ENCODE measurements at places on chromosomes 4 and X. TPM values are rescaled to one million over a fixed set of nuclear protein-coding genes. Genes with fewer than 3 reads are reported as not detected.

PRDM5 gene
- total RNA-seq, result 24.1 TPM

YTHDC1 gene
- total RNA-seq, result 162 TPM

DCAF12L2 gene
- total RNA-seq, result 1.1 TPM

TKTL2 gene
- total RNA-seq, result not detected

SPON2 gene
- 2.2 TPM for total RNA-seq

COQ2 gene
- 19.2 TPM for total RNA-seq

MAGEB17 gene
- total RNA-seq, result 0.19 TPM

CORIN gene
- 1.5 TPM for total RNA-seq

- no peaks in the 10 kb centered on the region for H3K27me3 ChIP-seq
- no peaks in the 10 kb centered on the region for H3K4me1 ChIP-seq
- H3K36me3 ChIP-seq, result no peaks in the 10 kb centered on the region
- DNase-seq, result no peak
- no peak overlapping the region for H3K27ac ChIP-seq
- H3K4me3 ChIP-seq, result no peak overlapping the region
Measured at GRCh38 chrX:47530049-47530448, 31.0 kb upstream of the ARAF start.

DNA sequence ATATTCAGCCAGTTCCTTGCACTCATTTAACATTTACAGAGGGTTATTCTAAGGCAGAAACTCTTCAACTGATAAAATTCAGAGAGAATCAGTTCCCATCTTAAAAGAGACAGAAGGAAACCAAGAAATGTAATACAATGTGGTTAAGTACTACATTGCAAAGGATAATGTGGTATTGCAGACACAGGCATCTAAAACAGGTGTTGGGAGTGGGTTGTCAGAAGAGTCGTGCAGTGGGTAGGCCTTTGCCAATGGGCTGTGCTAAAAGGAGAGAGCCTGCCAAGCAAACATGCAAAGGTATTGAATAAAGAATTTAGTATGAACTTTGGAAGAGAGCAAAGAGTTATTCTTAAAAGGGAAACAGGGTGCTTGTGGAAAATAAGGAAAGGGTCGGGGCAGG, 1044.4 kb upstream of the DIAPH2 start:
- no peaks in the 10 kb centered on the region for H3K36me3 ChIP-seq
- DNase-seq, result no peak
- H3K4me1 ChIP-seq, result peaks cover 3% of the 10 kb centered on the region
- no peak overlapping the region for H3K27ac ChIP-seq
- no peak overlapping the region for H3K4me3 ChIP-seq

- H3K27me3 ChIP-seq, result no peaks in the 10 kb centered on the region
- H3K4me1 ChIP-seq, result no peaks in the 10 kb centered on the region
- H3K36me3 ChIP-seq, result peaks cover 1% of the 10 kb centered on the region
Measured at GRCh38 chr4:116110713-116111112, 974.7 kb downstream of the TRAM1L1 start.

- H3K4me1 ChIP-seq, result no peaks in the 10 kb centered on the region
- no peaks in the 10 kb centered on the region for H3K36me3 ChIP-seq
- peaks cover 4% of the 10 kb centered on the region for H3K27me3 ChIP-seq
- peak overlapping the region; percentile 36 for H3K27ac ChIP-seq
- no peak overlapping the region for H3K4me3 ChIP-seq
Measured at GRCh38 chr4:155639704-155640523, 26.7 kb upstream of the GUCY1A1 start.

- no peak for DNase-seq
- H3K27me3 ChIP-seq, result no peaks in the 10 kb centered on the region
- H3K36me3 ChIP-seq, result no peaks in the 10 kb centered on the region
Measured at GRCh38 chrX:115339441-115340025, 50.0 kb downstream of the LUZP4 start.

- no peaks in the 10 kb centered on the region for H3K4me1 ChIP-seq
- H3K27ac ChIP-seq, result no peak overlapping the region
- DNase-seq, result no peak
- peaks cover under 1% of the 10 kb centered on the region for H3K27me3 ChIP-seq
Measured at GRCh38 chrX:136662104-136662503, 14.1 kb downstream of the CD40LG start.

- H3K4me1 ChIP-seq, result peaks cover 42% of the 10 kb centered on the region
- H3K4me3 ChIP-seq, result no peak overlapping the region
- DNase-seq, result no peak
- H3K36me3 ChIP-seq, result peaks cover 15% of the 10 kb centered on the region
Measured at GRCh38 chr4:94649381-94650133, 108.2 kb upstream of the BMPR1B start.

DNA sequence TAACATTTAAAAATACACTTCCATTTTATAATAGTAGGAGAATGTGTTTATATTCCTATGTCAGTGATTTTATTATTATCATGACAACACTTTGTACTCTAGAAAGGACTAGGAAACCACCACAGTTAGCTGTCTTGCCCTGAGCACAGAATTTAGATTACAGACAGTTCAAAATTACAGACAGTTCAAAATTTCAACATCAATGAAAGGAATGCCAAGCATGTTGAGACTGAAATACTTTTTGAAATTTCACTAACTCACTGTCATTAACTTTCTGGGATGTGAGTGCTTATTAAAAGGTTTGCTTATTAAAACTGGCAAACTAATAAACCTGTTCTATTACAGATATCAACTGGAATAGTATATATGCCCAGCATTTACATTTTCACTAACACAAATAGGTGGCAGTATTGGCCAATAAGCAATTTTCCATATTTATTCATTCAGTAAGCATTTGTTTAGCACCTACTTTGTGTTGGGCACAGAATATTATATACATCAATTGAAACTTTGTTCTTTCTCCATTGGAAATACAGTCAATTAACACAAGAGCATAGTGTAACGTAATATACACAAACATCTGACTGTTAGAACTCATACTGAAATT, 179.4 kb downstream of the FBXW7 start:
- H3K27ac ChIP-seq, result no peak overlapping the region
- peaks cover 13% of the 10 kb centered on the region for H3K4me1 ChIP-seq
- DNase-seq, result no peak
- H3K36me3 ChIP-seq, result no peaks in the 10 kb centered on the region
- H3K4me3 ChIP-seq, result no peak overlapping the region
- no peaks in the 10 kb centered on the region for H3K27me3 ChIP-seq

- peaks cover 11% of the 10 kb centered on the region for H3K36me3 ChIP-seq
- H3K4me3 ChIP-seq, result peak overlapping the region; percentile 89
- H3K27ac ChIP-seq, result peak overlapping the region; percentile 82
- peaks cover 19% of the 10 kb centered on the region for H3K4me1 ChIP-seq
- H3K27me3 ChIP-seq, result no peaks in the 10 kb centered on the region
- DNase-seq, result no peak
Measured at GRCh38 chrX:53082773-53083616, 828 bp downstream of the TSPYL2 start.

GRCh38 chr4:176526704-176527103, 206.9 kb downstream of the SPCS3 start:
- no peaks in the 10 kb centered on the region for H3K27me3 ChIP-seq
- H3K27ac ChIP-seq, result no peak overlapping the region
- H3K4me1 ChIP-seq, result peaks cover 10% of the 10 kb centered on the region
- no peak for DNase-seq
- no peaks in the 10 kb centered on the region for H3K36me3 ChIP-seq
- no peak overlapping the region for H3K4me3 ChIP-seq

DNA sequence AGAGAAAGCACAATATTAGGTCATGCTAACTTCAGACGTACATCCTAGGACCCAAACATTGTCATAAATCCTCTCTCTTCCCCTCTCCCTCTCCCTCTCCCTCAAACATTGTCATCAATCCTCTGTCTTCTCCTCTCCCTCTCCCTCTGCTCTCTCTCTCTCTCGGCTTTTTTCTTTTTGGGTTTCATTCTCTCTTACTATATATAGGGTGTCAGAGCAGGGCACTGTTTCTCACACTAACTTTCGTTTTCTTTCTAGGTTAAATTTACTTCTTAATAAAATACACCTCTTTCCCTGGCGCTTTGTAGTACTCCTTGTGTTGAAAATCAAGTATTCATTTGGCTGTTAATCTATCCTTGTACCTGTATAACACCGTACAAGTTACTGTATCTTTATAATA, 37.0 kb upstream of the HERC5 start:
- no peaks in the 10 kb centered on the region for H3K27me3 ChIP-seq
- no peaks in the 10 kb centered on the region for H3K4me1 ChIP-seq
- H3K4me3 ChIP-seq, result no peak overlapping the region
- no peak for DNase-seq

- H3K36me3 ChIP-seq, result no peaks in the 10 kb centered on the region
- no peak for DNase-seq
- no peaks in the 10 kb centered on the region for H3K4me1 ChIP-seq
- no peak overlapping the region for H3K27ac ChIP-seq
Measured at GRCh38 chr4:18192901-18193300, 171.3 kb upstream of the LCORL start.

DNA sequence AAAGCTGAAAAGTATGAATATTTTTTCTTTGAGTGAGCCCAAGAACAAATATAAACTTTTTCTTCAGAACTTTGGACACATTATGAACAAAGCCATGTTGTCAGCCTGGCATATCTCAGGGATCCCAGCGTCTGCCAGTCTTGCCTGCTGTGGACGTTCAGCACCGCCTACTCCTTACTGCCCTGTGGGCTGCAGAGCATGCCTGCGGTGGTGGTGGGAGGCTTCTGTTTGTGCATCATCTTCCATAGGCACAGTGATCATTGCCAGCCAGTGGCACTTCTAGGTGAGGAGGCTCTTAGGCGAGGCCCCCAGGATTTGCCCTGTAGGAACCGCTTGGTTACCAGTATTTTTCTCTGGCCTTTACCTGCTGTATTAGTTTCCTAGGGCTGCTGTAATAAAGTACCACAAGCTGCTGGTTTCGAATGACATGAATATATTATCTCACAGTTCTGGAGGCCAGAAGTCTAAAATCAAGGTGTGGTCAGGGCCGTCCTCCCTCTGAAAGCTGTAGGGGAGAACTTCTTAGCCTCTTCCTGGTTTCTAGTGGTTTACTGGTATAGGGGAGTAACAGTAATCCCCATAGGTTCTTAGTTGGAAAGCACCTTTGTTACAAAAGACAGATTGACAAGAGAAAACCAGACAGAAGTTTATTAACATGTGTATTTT, 15.4 kb downstream of the ANXA3 start:
- peaks cover 18% of the 10 kb centered on the region for H3K36me3 ChIP-seq
- peaks cover 65% of the 10 kb centered on the region for H3K4me1 ChIP-seq
- DNase-seq, result no peak
- no peaks in the 10 kb centered on the region for H3K27me3 ChIP-seq
- H3K4me3 ChIP-seq, result no peak overlapping the region

GRCh38 chrX:29308726-29309125, 721.5 kb downstream of the IL1RAPL1 start:
- no peaks in the 10 kb centered on the region for H3K27me3 ChIP-seq
- DNase-seq, result no peak
- no peak overlapping the region for H3K27ac ChIP-seq
- H3K4me3 ChIP-seq, result no peak overlapping the region
- no peaks in the 10 kb centered on the region for H3K36me3 ChIP-seq

- no peaks in the 10 kb centered on the region for H3K27me3 ChIP-seq
- H3K4me1 ChIP-seq, result no peaks in the 10 kb centered on the region
- H3K27ac ChIP-seq, result no peak overlapping the region
- H3K4me3 ChIP-seq, result no peak overlapping the region
- peaks cover 3% of the 10 kb centered on the region for H3K36me3 ChIP-seq
Measured at GRCh38 chr4:146490106-146490505, 31.6 kb downstream of the SLC10A7 start.

DNA sequence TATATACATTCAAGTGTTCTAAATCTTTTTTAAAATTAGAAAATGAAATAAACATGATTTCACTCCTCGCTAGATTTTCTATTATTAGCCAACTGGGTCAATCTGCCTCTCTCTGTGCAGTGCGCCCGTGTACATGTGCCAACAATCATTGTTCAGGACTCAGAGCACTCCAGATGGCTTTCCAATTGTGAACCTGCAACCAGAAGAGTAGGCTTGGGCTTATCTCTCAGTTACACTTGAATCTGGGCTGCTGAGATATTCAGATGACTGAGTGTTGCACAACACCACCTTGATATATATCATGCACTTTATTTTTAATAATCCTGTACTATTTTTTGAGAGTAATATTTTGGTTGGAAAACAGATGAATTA, 184.0 kb upstream of the FSTL5 start:
- H3K36me3 ChIP-seq, result no peaks in the 10 kb centered on the region
- DNase-seq, result no peak
- H3K27ac ChIP-seq, result no peak overlapping the region
- no peaks in the 10 kb centered on the region for H3K27me3 ChIP-seq

GRCh38 chrX:111123606-111124179, 27.7 kb downstream of the PAK3 start:
- H3K36me3 ChIP-seq, result peaks cover 12% of the 10 kb centered on the region
- no peak overlapping the region for H3K27ac ChIP-seq
- no peaks in the 10 kb centered on the region for H3K27me3 ChIP-seq

DNA sequence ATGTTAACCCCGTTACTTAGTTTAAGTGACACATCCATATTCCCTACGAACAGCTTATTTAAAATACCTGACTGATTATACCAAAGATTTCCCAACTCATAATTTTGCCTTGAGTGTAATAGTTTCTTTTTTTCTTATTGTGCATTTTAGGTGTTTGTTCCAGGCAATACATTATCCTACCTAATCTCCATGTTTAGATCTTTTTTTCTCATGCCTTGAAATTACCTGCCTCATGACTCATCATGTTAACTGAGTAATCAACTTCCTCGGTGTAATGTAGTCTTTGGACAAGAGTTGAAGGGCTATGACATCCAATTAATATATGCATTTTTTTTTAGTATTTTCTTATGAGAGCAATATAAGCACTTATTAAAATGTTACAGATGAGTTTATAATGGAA, 228.7 kb upstream of the ANKRD50 start:
- DNase-seq, result no peak
- H3K27me3 ChIP-seq, result no peaks in the 10 kb centered on the region

GRCh38 chrX:17839269-17839668, 21.8 kb downstream of the RAI2 start:
- no peaks in the 10 kb centered on the region for H3K27me3 ChIP-seq
- DNase-seq, result no peak
- no peaks in the 10 kb centered on the region for H3K36me3 ChIP-seq

DNA sequence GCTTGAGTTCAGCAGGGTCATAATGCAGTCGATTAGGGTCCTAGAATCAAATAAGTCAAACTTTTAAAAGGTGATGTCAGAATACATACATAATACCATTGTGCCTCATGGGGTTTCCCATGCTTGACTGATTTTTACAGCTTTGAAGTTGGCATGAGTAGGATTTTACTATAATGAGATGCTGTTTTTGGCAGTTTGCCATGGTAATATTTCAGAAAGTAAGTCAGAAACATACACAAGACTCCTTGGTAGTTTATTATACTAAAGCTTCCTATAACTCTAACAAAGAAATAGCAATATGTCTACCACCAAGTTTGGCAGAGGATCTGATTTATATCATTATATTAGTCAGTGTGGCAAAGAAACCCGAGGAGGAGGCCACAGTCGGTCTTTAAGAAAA, 45.2 kb downstream of the PHKA2 start:
- no peak for DNase-seq
- H3K4me1 ChIP-seq, result no peaks in the 10 kb centered on the region
- H3K27ac ChIP-seq, result no peak overlapping the region
- no peak overlapping the region for H3K4me3 ChIP-seq

DNA sequence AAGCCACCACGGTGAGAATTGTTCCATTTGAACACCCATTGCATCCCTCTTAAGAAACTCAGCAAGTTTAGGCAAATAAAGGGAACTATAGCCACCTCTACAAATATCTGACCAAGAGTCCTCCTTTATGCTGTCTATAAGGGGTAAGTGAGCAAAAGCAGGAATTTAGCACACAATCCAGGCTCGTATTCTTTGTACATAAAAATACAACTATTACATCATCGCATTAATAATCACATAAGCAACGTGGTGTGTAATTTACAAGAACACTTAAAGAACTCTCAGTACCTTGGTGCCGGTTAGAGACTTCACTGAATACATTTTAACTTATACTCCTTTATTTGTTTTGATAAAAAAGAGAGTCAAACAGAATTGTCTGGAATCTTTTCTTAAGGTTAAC, 38.8 kb downstream of the PALLD start:
- H3K4me1 ChIP-seq, result no peaks in the 10 kb centered on the region
- no peaks in the 10 kb centered on the region for H3K36me3 ChIP-seq
- H3K27me3 ChIP-seq, result peaks cover 5% of the 10 kb centered on the region

Data from progenitor cell of endocrine pancreas (in vitro differentiated cells).